ENCODE measurements at places on chromosomes 5 and 9.

- no peak for DNase-seq
These were observed 127.3 kb upstream of the BOD1 start for GRCh38 chr5:173743641-173744343.

DNA sequence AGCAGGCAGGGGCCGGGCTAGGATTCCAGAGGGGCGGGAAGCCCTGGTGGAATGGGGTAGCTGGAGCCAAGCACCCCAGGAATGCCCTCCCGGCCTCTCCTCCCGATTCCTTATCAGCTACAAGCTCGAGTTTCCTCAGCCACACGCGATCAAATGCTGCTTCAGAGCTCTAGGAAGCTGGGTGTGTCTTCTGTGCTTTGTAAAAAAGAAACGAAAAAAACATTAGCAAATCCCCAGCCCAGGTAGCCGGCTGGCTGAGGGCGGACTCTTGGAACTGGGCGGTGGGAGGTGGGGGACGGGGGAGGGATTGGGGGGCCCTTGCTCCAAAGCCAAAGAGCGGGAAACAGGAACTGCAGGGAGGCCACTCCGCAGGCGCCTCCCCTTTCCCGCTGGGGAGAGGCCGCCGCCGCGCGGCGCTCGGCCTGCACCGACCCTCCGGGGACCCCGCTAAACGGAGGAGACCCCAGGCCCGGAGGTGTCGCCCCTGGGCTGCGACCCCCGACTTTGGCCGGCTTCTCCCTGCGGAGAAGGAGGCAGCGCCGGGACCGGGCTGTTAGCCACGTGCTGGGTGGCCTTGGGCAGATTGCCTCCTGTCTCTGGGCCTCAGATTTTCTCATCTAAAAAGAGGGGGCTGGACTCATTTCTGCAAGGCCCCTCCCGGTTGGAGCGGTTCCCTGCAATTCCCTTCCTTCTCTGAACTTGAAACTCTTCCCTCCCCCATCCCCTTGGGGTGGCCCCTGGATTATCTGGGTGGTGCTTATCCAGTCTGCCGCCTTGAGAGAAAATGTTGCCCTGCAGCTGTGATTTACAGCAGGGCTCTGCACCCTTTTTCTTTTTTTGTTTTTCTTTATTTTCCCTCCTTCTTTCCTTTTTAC lies 40.9 kb upstream of the FABP6 start:
- DNase-seq, result no peak

DNA sequence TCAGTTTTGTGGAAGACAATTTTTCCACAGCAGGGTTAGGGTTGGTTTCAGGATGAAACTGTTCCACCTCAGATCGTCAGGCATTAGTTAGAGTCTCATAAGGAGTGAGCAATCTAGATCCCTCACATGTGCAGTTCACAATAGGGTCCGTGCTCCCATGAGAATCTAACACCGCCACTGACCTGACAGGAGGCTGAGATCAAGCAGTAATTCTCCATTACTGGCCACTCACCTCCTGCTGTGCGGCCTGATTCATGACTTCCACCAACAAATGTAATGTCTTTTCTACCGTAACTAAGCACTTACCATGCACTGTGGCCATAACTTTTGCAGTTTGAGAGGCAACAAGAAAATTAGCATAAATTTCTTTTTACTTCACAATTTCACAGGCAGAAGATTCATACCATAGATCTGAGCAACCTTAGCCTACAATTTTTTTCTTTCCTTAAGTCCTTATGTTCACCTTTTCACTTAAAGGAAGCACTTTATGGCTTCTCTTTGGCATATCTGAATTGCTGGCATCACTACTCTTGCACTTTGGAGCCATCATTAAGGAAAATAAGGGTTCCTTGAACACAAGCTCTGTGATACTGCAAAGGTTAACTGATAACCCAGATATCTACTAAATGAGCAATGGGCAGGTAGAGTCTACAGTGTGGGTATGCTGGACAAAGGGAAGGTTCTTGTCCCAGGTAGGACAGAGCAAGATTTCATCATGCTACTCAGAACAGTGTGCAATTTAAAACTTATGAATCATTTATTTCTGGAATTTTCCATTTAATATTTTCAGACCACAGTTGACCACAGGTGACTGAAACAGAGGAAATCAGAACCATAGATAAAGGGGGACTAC lies 83.0 kb upstream of the IFNK start:
- no peak for DNase-seq

DNA sequence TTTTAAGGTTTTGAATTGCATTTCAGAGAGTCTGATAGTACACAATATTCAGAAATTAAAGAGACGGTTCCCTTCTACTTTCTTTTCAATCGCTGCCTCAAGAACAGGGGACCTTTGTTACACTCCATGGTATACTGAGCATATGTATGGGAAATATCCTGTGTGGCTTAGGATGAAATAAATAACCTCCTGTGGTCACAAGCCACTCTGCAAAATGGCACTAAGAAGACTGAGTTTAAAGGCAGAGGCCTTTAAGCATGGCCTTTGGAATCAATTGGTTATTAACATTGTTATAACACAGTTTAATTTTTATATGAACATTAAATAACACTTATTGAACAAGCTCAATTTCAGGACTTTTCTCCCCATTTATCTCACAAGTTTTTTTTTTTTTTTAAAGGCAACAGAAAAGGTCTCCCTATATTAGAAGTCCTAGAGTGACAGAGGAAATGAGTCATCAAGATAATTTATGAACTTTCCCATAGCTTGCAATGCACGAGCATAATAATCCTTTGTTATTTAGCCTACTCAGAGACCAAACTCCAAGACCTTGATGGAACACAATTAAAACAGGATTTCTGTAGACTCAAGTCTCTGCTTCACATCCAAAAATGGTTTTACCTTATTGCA lies 341.9 kb downstream of the TMEM167A start:
- no peak for DNase-seq

DNA sequence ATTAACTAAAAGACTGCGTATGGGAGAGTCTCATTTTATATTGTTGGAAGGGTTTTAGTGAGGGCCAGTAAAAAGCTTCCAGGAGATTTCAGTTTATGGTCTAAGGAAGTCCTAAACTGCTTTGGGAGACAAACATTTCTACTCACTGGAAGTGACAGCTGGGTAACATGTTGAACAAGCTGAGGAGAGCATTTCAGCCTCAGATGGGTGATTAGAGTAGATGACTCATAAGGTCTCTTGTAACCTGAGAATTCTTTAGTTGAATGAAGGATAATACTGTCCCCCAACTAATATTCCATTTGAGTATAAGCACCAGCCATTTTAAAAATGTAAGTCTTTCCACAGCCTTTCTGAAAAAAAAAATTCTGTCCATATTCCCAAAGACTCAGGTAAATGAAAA lies 218.0 kb upstream of the C9orf72 start:
- no peak for DNase-seq

DNA sequence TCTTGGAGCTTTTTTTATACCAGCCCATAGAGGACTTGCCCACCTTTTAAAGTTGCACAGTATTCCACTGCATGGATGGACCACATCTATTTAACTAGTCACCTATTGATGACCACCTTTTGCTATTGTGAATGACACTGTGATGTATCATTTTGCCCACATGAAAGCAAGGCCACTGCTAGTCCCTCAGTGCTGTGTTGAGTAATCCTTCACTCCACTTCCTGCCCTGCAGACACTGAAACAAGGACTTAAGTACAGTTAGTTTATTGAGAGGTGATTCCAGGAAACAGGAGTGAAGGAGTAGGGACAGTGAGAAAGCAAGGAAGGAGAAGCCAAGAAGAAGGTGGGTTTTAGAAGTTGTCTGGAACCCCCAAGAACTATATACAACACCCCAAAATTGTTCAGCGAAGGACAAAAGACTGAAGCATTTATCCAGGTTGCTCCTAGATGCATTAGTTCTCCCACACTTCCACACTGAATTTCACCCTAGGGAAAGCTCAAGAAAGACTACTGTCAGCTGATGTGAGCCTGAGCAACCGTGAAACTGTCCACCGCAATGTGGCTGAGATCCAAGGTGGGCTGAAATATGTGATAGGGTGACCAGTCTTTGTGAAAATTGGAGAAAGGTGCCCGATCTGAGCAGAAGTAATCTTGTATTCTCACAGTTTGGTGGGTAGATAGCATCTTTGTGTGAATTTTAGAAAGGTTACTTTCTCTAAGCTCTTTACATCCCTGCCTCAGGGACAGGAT lies 45.2 kb upstream of the ANKRD31 start:
- no peak for DNase-seq

- no peak for DNase-seq
These were observed 59.1 kb downstream of the BHMT start for GRCh38 chr5:79170661-79171060.

GRCh38 chr5:144971108-144971850 lies 800.6 kb downstream of the KCTD16 start:
- DNase-seq, result no peak

GRCh38 chr5:124060413-124061067 lies 548.6 kb downstream of the CSNK1G3 start:
- DNase-seq, result no peak

- no peak for DNase-seq
These were observed 44.2 kb upstream of the GNPDA1 start for GRCh38 chr5:142056816-142057696.

- no peak for DNase-seq
These were observed 1.1 kb upstream of the PFDN1 start for GRCh38 chr5:140303966-140304365.

DNA sequence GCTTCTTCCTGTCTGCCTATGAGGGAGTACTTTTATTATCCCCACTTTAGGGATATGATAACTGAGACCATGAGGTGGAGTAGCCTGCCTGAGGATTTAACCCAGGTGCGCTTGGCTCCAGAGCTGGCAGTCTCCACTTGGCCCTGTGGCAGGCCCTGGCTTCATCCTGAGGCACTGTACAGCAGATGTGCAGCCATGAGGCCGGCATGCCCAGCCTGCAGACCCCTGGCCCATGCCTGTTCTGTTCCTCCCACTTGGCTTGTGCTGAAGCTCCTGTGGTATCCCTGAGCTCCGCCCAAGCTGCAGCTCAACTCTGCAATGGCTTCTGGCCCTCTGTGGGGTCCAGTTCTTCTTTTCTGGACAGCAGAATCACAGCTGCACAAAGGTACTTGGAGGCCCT lies 31.8 kb upstream of the RAPGEF1 start:
- DNase-seq, result no peak

GRCh38 chr5:172186114-172186695 lies 1.8 kb downstream of the STK10 start:
- no peak for DNase-seq

DNA sequence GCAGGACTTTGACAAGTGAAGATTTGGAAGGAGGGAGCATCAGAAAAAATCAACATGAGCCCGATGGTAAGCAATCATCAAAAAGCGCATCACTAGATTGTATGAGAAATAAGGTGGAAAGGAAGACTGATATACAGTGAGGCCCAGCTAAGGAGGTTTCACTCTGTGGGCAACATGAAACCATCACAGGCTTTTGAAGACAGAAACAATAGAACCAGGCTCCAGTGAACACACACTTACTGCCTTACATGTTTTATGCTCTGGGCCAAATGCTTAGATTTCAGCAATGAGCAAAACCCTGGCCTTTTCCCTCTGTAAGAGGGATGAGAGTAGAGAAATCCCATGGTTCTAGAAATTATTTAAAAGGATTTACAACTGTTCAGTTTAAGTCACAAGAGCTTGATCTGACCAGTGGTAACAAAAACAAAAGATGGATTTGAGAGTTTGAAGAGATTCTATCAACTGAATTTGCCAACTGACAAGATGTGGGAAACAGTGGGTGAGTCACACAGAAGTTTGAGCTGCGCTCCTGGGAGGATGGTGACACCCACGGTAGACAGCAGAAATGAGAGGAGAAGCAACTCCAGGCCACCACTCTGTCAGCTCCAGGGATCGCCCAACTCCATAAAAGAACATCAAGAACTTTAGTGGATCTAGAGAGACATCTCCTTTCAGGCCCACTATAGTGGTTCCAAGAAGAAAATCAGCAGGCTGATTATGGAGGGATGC lies 261.8 kb downstream of the MCTP1 start:
- DNase-seq, result no peak

DNA sequence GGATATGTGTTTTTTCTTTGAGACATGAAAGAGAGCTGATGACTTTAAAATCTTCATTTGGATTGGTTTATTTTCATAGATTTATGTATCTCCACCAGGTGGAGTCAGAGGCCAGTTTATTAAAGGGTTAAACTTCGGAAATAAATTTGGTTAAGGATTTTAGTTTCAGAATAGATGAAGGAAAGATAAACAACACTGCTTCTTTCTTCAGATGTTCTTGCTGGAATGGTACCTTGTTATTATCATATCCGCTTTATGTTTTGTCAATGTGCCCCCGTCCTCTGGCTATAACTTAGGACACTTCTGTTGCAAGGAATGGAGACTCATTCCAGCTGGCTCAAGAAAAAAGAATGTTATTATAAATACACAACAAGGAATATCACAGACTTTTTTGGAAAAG lies 81.2 kb downstream of the ALDH1A1 start:
- DNase-seq, result no peak

DNA sequence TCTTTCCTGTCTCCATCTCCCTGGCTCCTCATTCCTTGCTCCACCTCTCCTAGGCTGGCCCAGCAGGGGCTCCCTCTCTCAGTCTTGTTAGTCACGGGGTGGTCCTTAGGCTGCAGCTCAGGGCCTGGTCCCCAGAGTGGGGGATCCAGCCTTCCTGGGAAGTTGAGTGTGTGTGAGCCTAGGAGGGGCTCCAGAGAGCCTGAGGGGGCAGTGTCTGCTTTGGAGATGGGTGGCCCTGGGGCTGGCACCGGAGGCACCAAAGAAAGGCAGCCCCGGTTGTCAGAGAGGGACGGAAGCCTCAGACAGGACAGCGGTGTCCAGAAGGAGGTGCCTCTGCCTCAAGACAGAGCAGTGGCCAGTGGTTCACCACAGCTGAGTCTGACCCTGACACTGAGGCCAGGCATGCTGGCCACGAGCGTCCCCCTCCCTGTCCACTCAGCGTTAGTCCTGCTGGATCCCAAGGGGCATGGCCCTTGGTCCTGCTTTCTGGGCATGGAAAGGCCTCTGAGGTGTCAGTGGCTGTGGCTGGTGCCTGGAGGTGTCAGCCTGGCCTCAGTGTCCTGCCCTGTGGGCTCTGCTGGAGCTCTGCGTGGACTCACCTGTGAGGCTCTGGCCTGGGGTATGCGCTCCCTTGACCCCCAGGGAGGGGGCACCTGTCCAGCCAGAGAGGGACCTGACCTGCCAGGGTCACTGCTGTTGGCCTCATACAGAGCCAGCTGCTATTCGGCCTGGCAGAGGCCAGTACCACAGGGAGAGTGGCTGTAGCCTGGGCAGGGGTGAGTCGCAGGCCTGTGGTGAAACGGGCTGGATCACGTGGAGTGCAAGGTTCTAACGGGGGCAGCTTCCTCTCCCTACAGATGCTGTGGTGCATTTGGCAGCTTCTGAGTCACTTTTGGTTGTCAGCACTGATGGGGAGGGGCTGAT lies 130.6 kb downstream of the CACNA1B start:
- DNase-seq, result no peak

GRCh38 chr5:540906-541538 lies 16.8 kb upstream of the SLC9A3 start:
- DNase-seq, result no peak

GRCh38 chr9:130137081-130137640 lies 35.0 kb upstream of the NCS1 start:
- no peak for DNase-seq

- no peak for DNase-seq
These were observed 30.6 kb upstream of the SEMA4D start for GRCh38 chr9:89528540-89528939.

DNA sequence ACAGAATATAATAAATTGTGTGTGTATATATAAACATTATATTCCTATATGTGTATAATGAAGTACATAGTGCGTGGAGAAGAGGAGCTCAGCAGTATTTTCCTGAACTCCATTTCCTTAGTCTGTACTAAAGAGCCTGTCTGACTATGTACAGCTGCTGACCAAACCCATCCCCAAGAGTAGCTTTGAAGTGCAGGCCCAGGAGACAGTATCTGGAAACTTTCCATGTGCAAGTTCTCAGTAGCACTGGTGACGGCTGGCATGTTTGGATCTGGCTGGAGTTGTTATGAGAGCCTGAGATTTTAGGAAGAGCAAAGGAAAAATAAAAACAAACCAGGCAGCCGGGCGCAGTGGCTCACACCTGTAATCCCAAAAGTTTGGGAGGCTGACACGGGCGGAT lies 244.2 kb downstream of the RFK start:
- DNase-seq, result no peak
